ENCODE measurements at places on chromosomes 1 and 21.

GRCh38 chr1:58754683-58755467 lies 29.0 kb downstream of the JUN start:
- DNase-seq = no peak

- DNase-seq = no peak
Observed at GRCh38 chr1:15110867-15111230, 42.7 kb upstream of the TMEM51 start.

- DNase-seq = no peak
Observed at GRCh38 chr1:223217781-223218180, 74.7 kb upstream of the TLR5 start.

- DNase-seq = no peak
Observed at GRCh38 chr1:23581219-23581618, 21.9 kb upstream of the ID3 start.

GRCh38 chr1:97938285-97938642 lies 17.4 kb upstream of the DPYD start:
- no peak for DNase-seq

- DNase-seq = no peak
Observed at GRCh38 chr1:57249511-57249910, 174.3 kb downstream of the DAB1 start.

DNA sequence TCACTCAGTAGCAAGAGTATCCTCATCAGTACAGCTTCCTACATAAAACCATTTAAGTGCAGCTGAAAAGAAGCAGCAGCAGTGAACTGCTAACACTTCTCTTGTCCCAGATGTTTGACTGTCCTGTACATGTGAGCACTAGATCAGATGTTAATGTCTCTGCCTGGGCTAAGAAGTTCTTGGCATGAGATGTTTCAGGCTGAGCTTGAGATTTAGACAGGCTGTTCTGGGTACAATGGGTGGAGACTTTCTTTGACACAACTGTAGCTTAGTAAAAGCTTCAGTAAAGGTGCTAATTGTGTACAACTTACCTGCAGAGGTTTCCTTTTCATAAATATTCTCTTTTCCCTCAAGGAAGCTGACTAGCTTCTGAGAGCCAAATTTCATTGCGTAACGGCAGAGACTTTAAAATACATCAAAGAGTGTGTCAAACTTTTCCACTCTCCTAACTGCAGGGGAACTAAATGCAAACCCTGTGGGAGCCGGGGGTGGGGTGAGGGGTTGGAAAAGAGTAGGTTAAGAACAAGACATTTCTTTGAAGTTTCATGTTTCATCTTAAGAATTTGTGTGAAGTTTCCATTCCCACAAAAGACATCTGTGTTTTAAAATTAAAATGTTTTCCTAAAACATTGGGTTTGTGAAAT lies 82.1 kb upstream of the CCDC190 start:
- no peak for DNase-seq

DNA sequence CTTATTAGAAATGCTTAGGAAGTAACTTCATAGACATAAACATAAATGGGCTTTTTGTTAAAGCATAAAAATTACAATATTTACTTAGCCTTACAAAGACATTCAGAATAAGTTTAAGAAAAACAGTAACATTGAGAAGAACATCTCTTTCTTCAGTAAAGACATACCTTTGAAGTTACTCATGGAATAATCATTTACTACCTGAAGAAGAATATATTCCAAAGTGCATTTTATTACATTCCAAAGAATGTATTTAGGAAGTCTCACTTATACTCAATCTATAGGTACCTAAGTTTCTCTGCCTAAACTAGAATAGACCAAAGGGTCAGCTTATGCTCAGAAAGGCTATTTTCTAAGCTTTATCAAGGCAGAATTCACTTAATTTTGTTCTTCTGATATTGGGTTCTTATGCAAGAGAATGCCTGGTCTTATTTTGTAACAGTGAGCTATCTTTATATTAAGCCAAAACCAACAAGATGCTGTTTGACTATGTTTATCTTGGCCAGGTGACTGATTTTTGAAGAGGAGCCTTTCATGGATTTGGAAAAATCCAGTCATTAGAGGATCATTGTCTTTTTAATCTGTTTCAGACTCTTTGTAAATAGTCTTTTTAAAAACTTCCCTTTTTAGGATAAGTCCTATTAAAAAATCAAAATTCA lies 110.1 kb downstream of the OLFML2B start:
- DNase-seq = no peak

DNA sequence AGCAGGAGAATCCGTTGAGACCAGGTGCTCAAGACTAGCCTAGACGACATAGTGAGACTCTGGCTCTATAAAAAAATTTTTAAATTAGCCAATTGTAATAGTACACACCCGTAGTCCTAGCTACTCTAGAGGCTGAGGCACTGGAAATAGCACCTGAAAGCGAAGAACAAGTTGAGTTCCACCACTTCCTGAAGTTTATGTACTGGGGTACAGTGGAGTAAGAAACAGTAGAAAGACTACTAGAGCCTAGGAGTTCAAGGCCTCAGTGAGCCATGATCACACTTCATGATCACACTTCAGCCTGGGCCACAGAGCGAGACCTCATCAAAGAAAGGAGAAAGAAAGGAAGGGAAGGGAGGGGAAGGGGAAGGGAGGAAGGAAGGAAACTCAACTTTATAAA lies 19.8 kb downstream of the RSBN1 start:
- DNase-seq = no peak

GRCh38 chr1:235277709-235278108 lies 50.3 kb downstream of the ARID4B start:
- DNase-seq = no peak

- DNase-seq = peak; percentile 3
Observed at GRCh38 chr1:116853680-116854402, 55.9 kb upstream of the PTGFRN start.

GRCh38 chr1:216207154-216207553 lies 216.1 kb downstream of the USH2A start:
- no peak for DNase-seq

DNA sequence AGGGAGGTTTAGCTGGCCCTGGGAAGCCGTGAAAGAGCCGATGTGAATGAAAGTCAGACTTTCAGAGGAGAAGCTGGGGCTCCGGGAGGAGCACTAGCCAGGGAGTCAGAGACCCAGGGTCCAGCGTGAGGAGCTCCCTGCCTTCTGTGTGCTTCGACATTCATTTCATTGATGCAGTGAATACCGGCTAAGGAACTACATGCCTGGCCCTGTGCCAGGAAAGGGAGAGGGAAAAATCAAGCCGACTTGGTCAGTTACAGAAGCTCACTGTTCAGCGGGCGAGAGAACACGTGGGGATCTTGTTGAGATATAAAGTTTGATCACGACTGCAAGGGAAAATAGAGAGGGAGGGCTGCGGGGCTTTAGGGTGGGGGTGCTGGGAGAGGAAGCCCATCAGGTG lies 76.7 kb upstream of the RUNX3 start:
- DNase-seq = no peak

Measured in SW 1271 (cell line).